ENCODE measurements at places on chromosomes 11 and 22.
A peak's percentile ranks its signal among the peaks of the same experiment; 100 is the strongest.

GRCh38 chr22:17746916-17747315, 27.4 kb downstream of the BID start:
- no peak for DNase-seq

- no peak for DNase-seq
Observed at GRCh38 chr11:128916681-128917080, 25.5 kb downstream of the KCNJ5 start.

DNA sequence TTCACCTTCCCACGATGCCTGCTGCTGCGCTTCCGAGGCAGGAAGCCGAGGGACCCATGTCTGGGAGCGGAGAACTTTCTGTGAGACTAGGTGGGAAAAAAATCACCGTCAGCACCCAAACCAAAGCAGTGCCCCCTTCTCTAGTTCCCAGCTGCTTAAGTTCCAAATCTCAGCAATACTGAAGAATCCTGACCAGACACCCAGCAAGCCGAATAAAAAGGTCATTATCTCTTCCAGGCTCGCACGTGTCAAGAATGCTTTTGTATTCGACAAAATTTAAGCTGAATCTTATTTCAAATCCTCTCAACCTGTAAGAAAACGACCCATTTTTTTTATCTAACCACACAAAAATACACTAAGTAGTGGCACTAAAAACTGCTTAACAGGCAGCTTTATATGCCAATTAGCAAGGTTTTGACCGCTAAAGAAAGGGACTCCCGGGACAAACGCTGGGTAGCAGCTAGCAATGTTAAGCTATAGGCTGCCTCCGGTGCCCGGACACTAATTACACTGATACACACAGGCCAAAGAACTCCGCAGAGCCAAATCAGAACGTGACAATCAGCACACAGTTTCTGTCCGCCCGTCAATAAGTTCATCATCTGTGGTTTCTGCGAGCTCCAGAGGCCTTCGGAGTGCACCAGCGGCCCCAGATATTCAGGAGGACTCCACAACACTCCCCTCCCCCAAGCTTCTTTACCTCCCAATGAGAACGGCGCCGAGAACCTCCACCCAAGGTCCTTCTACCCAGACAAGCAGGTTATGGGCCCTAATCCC, 728 bp downstream of the RPL3 start:
- DNase-seq: no peak

GRCh38 chr11:68990995-68991780, 10.4 kb upstream of the MRGPRD start:
- no peak for DNase-seq

- DNase-seq: no peak
Observed at GRCh38 chr11:83265331-83265730, 20.8 kb downstream of the CCDC90B start.

DNA sequence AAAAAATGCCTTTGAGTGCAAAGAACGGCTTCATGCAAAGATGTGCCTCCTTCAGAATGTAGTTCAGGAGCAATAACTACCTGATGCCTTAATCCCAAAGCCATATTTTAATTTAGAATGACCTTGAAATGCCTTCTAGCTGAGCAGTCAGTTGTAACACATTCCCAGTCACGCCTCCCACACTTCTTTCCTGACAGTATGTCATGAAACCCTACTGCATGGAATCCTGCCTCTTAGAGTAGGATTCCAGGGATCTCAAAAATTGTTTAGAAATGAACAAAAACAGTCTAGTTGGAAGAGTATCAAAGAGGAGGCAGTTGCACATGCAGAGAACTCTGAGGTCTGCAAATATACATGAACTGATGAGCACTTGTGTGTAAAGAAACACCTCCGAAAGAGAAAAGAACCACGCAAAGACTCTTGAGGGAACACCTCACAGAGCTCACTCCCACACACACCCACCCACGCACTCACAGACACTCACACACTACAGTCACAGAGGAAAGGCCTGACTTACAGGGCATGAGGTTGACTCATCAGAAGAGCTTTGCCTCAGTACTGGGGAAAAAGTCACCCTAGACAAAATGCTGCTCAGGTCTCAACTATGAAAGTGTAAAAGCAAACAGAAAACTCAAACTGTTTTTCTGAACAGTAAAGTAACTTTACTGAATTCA, 77.4 kb downstream of the GGTLC2 start:
- DNase-seq: peak; percentile 72

- DNase-seq: no peak
Observed at GRCh38 chr22:25759825-25760231, 17.8 kb downstream of the MYO18B start.

DNA sequence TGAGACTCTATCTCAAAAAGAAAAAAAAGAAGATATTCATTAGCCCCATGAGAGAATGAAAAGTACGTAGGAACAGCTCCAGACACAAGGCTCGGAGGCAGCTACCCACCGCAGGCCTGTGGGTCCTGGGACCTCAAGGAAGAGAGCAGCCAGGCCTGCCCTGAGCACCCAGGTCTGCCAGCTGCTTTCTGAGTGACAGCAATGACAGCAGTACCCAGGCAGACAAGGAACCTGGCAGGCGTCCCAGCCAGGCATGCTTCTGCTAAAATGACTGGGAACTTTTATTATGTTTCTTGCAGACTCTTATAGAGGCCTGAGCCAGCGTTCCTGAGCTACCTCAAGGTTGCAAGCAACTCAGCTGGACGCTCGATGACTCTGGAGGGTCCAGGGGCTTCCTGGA, 31.6 kb downstream of the CPT1A start:
- no peak for DNase-seq

DNA sequence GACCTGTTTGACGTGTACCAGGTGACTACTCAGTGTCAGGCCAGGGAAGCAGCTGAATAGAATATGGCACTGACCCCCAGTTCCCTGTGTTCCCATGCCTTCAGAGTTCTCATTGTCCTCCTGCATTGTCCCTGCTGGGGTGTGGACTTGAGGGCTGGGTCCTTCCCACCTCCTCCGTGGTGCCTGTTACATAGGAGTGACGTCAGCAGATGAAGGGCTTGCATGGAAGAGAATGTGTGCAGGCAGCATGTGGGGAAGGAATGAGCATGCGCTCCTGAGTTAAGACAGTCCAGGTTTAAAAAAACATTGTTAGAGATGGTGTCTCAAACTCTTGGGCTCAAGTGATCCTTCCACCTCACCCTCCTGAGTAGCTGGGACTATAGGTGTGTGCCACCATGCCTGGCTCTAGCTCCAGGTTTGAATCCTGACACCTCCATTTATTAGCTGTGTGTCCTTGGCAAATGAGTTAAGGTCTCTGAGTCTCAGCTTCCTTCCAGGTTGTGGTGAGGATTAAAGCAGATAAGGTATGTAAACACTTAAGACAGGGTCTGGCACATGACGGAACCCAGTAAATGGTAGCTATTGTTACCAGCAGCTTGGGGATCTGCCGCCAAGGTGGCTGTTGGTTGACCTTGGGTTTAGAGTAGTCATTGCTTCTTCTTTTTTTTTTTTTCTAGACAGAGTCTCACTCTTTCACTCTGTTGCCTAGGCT, 7.5 kb upstream of the SOX10 start:
- no peak for DNase-seq

DNA sequence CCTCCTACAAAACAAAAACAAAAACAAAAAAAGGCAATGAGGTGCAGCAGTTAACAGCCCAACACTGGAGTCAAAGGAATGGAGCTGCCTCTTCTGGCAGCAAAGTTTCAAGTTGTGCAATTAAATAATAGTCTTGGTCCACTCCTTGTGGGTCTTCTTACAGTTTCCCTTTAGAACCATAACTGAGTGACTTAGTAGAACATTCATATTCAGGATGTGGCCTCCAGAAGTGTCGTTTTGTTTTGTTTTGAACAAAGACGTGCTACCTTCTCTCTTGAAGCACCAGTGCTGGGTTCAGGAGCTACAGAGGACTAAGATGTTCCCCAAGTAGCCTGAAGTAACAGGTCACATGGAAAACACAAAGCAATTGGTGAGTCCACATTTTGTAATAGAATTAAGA, 2.0 kb upstream of the JAML start:
- no peak for DNase-seq

- no peak for DNase-seq
Observed at GRCh38 chr11:125262830-125263218, 98.3 kb downstream of the PKNOX2 start.

- no peak for DNase-seq
Observed at GRCh38 chr22:49087198-49087597, 740.5 kb downstream of the BRD1 start.

DNA sequence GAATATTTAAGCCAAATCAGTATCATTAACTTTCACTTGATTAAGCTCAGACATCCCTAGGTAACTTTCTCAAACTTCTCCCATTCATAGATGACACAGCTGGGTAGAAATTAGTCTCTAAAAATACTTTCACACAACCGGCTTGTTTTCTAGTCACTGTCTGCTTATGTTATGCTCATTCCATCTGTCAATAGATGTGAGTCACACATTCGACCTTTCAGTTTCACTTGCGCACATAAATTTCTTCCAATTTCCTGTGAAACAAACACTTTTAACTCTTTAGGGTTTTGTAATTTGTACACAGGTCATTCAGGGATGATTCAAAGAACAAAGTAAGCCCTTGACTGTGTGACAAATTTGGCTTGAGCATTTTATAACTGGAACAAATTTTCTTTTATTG, 723.0 kb downstream of the KCNA4 start:
- DNase-seq: no peak

GRCh38 chr22:39664485-39665200, 94.1 kb downstream of the CACNA1I start:
- peak; percentile 56 for DNase-seq

- DNase-seq: no peak
Observed at GRCh38 chr22:29314537-29315285, 786 bp downstream of the RASL10A start.

GRCh38 chr11:26649884-26650283, 72.0 kb downstream of the SLC5A12 start:
- no peak for DNase-seq

- DNase-seq: no peak
Observed at GRCh38 chr11:12354750-12355545, 22.4 kb upstream of the PARVA start.

DNA sequence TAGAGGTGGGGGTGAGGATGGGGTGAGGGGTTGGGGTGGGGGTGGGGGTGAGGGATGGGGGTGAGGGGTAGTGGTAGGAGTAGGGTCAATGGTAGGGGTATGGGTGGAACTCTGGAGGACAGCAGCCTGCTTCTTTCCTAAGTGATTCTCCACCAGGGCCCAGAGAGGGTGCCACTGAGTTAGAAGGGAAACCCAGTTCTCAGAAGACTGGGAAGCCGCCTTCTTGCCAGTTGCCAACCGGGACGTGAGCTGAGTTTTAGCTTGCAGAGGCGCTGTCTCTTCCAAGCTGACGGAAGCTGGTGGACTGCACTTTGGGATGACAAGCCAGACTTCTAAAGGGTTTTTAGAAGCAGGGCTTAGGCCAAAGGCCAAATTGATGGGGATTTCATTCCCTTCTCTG, 104.4 kb downstream of the NAT10 start:
- DNase-seq: no peak

- peak; percentile 97 for DNase-seq
Observed at GRCh38 chr11:67630228-67630942, 648 bp upstream of the NUDT8 start.

GRCh38 chr22:19287076-19287707, 4.3 kb downstream of the CLTCL1 start:
- no peak for DNase-seq

DNA sequence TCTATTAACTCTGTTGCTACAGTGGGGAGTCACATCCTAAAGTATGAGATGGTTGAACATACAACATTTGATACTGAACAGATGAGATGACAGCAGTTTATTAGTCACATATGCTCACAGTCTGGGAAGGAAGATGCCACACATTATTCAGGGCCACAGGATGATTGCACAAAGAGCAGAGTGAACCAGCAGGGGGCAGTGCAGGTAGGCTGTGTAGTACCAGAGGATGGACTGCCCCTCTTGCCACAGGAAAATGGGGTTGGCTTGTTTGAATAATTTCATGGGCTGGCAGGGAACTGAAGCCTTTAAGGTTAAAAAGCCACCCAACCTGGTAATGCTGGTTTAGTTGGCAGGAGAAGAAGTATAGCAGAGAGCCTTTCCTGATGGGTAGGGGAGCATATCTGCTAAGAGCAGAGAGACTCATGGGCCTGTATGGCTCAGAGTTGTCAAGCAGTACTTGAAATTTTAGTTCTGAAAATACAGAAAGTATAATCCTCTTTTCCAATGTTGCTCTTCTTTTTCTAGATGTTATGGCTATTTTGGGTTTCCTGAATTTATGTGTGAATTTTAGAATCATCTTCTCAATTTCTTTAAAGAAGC, 180.4 kb upstream of the B3GAT1 start:
- DNase-seq: peak; percentile 60

DNA sequence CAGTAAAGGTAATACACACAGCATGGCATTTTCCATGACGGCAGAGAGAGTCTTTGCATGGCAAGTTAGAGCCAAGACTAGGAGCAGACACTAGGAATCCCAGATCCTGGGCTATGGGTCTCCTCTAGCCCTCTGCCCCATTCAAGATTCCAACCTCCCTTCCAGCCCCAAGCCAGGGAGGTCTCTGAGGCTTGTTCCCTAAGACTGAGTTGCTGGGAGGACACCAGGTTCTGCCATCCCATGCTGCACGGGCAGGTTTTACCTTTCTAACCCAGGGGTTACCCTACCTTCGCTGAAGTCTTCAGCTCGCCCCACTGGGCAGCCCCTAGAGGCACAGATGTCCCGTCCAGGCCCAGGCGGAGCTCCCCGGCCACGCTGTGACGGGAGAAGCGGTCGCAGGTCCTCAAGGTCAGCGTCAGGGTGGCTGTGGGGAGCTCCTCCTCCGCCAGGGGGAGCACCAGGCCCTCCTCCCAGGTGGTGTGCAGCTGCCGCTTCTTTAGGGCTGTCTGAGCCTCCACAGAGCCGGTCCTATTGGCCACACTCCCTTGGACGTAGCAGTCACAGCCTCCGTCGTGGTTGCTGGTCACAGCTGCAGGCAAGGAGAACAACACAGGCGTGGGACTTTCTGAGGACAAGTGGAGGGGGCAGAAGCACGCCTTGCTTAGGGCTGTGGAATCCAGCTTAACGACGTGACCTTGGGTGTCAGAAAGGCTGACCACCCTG, 33.8 kb downstream of the SYT13 start:
- peak; percentile 50 for DNase-seq

DNA sequence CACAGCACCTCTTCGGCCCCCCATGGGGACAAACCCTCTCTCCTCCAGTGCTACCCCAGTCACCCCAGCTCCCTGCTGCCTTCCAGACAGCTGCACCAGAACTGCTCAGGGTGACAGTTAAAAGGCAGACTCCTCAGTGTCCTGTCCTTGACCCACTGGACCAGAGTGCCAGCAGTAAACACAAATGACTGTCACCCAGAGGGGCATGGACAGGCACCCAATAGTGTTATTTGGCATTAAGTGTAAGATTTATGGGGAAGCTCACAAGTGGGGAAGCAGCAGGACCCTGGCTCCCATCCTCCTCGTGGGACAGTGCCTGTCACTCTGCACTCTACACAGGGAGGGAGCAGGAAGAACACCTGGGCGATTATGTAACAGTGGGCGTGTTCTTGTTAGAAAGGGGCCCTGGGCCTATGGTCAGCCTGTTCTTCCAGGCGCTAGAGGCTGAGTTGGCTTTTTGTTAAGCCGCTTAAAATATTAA, 5.0 kb downstream of the RPS19BP1 start:
- DNase-seq: peak; percentile 40

- peak; percentile 25 for DNase-seq
Observed at GRCh38 chr11:17547932-17548331, 873 bp downstream of the OTOG start.
